Hematopoietic multipotent progenitor cell treated with erythropoietin and hydrocortisone succinate and interleukin-3 and kit ligand, for 4 days (in vitro differentiated cells): ENCODE measurements at places on chromosomes 4 and X.

DNA sequence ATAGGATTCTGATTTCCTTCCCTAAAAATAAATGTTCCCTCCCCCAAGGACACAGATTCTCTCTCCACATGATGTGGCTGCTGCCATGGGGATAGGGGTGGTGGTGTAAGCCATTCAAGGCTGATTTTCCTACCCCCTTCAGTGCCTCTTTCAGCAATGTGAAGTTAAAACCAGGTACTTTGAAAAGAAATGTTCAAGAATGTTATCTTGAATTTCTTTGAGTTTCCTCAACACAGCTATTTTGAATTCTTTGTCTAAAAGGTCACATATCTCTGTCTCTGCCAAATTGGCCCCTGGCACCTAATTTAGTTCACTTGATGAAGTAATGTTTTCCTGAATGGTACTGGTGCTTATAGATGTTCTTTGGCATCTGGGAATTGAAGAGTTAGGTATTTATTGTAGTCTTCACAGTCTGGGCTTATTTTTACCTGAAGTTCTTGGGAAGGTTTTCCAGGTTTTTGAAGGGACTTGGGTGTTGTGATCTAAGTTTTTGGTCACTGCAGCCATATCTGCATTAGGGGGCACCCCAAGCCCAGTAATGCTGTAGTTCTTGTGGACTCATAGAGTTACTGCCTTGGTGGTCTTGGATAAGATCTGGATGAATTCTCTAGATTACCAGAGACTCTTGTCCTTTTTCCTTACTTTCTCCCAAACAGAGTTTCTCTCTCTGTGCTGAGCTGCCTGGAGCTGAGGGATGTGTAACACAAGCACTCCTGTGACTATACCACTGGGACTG, 7.6 kb upstream of the DIPK2B start:
- DNase-seq = no peak

DNA sequence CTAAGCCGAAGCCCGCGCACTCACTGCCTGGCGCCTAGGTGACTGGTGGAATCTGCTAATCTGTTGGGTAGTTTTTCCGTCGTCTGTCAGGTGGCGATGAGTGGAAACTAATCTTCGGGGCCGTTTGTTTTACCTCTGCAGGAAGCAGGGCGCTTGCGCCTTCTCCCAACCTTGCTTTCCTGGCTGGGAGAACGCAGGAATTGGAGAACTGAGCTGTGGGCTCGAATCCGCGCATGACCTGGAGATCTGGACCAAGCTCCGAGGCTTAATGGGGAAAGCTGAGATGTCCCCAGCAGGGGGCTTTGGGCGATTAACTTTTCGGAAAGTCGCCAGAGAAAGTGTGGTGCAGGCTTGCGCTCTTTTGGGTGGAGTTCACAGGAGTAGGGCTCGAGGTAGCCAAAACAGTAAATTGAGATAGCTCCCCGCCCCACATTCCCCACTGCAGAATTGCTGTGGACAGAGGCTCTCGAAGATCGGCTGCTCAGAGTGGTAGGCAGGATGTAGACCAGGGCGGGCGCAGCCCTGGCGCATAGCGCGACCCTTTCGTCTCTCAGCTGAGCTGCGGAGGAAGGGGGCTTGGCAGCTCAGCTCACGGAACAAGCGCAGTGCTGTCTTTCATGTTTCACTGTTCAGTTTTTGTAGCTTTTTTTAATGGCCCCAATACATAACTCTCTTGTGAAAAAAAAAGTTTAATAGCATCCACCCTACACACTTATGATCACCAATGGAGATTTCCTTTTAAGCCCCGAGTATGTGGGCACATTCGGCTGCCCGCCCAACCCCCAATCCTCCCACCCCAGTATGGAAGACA, 2.7 kb upstream of the FGF5 start:
- DNase-seq = no peak

- DNase-seq = no peak
These were observed 83.4 kb downstream of the TMEM164 start for GRCh38 chrX:110086162-110086915.

- peak; percentile 22 for DNase-seq
These were observed 68.4 kb downstream of the MAOB start for GRCh38 chrX:43813898-43814297.

DNA sequence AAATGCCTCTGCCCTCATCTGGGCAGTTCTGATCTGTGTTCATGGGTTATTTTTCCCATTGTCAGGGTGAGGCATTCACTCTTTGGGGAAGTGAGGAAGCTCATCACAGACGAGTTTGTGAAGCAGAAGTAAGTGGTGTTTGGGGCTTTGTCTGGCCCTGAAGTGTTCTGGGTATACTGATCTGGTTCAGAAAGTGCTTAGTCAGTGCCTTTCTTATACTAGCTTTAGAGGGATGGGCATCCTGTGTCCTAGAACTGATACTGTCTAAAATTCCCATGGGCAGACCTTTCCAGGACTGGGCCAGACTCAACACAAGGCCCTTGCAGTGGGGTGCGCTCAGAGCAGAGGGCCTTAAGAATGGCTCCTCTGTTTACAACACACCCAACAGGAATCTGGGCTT, 6.4 kb downstream of the TRO start:
- no peak for DNase-seq

DNA sequence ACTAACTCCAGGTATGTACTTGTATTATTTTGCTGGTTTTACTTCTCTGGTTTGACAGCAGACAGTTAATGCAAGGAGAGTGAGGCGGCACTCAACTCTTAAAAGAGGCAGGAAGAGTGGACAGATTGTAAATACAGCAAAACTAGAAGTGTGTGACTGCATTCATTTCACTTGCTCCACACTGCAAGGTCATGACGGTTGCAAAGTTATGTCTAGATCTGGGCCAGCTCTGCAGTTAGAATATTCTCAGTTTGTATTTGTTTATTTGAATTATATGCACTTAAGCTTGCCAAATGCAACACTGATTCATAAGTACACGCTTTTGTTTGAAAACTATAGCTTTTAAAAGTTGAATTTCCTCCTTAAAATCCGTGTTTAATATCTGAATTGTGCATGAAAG, 148.9 kb downstream of the STIM2 start:
- DNase-seq = no peak

DNA sequence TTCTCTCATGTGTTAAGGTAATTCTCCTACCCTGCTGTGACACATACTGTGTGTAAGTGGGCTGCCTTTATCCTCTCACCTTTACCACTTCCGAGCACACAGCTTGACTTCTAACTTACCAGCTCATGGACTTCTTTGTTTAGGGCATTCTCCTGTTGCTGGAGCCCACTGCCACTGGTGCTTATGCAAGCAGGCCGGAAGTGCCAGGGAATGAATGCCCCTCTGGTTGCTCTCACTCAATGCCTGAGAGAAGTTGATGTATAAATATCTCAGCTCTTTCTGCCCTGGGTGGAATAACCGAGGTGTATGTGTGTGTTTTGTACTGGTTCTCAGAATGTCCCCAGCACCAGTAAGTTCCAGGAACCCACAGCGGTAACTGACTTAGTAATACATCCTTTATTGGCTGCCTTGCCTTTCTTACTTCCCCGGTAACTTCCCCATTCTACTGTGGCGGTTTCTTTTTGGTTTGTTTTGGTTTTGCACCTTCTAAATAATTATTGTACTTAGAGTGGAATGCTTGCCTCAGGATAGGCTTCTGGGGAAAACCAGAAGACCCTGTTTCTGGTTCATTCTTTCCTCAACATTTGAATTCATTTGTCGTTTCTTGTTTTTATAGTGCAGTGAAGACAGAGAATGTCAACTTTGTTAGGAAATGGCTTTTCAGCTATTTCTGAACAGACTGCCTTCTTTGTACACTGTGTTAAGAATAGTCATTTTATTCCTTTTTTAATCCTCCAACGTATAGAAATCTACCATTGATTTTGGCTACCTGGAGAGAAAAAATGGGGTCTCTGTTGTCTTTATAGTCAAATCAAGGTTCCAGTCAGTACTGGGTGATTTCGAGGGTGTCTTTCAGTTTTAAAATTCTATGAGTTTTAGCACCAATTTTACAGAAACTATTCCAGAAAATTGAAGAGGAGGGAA, 45.4 kb downstream of the CXorf58 start:
- peak; percentile 78 for DNase-seq

DNA sequence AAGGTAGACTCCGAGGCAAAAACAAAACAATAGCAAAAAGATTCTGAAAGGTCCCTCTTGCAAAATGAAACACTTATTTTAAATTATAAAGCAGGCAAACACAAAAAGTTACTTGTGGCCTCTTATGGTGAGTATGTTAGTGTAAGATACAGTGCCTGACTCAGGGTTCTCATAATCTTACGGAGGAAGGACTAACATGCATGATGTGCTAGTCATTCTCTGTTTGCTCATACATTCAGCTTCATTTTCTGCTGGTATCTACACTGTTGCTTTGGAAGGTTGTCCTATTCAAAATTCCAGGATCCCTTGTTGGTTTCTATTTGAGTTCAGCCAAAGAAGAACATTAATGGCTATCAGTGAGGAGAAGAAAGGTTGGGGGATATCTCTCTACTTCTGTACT, 249.1 kb upstream of the FAM47A start:
- DNase-seq = no peak

GRCh38 chrX:9765737-9766097, at the start of gene GPR143:
TSS of gene GPR143 (minus strand) at chrX:9765847. CDS start at chrX:9765817, 30 bp downstream.
- no peak for DNase-seq

DNA sequence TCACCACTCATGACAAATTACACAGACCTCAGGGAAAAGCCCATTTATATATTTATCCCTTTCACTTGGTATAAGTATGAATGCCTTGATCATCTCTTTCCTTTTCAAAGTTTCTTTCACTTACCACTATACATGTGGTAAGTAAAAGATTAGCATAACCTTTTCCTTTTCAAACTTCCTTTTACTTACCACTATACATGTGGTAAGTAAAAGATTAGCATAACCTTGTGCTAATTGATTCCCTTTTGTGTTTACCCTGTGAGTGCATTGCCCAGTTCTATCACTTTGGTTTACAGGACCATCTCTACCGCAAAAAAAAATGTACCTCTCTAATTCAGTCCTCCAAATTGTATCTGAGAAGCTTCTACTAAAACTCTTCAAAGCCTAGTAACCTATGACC, 32.7 kb upstream of the TCEANC start:
- DNase-seq = peak; percentile 52

GRCh38 chrX:10124506-10125247, 32.1 kb upstream of the CLCN4 start:
- DNase-seq = no peak

DNA sequence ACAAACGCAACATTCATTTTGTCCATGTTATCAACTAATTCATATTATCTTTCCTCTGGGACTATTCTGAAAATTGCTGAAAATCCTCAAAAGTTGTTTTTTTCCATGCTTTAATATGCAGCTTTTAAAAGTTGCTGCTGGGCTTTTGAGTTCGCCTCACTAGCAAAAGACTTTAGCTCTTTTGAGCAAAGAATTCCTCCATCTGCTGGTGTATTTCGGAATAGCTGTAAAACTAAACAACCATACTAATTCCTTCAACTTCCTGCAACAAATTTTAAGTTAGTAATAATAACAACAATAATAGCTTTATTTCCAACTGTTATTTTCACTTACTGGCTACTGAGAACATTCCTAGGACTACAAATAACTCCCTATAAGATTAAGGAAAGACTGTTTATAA, 124.5 kb upstream of the PLAC1 start:
- peak; percentile 68 for DNase-seq

DNA sequence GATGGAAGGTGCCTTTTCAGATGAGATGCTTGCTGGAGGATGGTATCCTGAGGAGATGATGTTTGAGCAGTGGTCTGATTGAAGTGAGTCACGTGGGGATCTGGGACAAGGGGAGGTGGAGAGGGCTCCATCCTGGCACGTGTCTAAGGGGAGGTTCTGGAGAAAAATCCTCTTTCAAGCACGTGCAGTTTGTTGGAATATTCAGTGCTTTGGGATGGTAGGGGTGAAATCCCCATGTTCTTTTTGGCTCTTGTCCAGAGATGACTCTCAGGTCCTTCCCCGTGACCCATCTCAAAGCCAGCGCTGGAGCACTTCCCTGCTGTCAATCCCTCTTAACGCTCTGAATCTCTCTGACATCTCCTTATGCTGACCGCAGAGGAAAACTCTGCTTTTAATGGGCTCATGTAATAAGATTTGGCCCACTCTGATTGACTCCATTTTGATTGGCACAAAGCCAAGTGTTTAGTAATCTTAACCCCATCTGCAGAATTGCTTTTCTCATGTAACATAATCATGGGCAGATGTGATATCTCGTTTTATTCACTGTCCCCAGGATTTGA, 10.8 kb upstream of the KLKB1 start:
- DNase-seq = no peak

- DNase-seq = no peak
These were observed 29.9 kb downstream of the CLDN34 start for GRCh38 chrX:9997041-9997440.

- DNase-seq = no peak
These were observed 52.3 kb upstream of the TMEM131L start for GRCh38 chr4:153413842-153414241.

DNA sequence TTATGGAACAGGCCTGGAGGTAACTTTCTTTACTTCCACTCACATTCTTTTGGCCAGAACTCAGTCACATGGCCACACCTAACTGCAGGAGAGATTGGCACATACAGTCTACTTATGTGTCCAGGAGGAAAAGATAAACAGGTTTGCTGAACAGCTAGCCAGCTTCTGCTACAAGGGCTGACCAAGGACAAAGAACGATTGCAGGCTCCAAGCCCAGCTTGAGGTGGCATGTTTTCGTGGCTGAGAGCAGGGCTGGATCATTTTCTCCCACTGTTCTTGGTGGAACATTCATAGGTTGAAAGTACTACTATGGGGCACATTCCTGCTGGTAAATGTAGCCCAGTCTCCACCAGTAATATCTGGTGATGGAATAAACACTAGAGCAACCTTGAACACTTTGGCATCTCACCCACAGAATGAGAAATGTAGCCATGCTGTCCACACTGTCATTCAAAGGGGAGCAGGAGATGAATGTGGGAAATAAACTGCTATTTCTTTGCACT, 28.2 kb downstream of the NHS start:
- no peak for DNase-seq

DNA sequence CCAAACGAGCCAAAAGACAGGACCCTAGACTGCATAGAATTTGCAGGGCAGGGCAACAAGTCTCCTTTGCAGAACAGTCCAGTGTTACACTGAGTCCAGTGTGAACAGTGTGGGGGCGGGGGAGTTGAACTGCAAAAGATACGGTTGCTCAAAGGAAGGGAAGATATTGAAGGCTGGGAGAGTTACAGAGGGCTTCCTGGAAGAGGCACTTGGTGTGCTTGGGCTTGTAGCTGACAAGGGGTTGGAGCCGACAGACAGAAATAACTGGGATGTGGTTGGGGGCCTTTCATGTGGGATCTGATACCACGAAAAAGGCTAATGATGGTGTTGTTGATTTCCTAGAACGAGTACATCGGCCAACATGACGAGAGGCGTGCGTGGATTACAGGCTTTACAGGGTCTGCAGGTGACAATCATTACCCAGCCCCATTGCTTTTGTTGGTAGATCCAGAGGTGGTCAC, 6.1 kb downstream of the XPNPEP2 start:
- no peak for DNase-seq

DNA sequence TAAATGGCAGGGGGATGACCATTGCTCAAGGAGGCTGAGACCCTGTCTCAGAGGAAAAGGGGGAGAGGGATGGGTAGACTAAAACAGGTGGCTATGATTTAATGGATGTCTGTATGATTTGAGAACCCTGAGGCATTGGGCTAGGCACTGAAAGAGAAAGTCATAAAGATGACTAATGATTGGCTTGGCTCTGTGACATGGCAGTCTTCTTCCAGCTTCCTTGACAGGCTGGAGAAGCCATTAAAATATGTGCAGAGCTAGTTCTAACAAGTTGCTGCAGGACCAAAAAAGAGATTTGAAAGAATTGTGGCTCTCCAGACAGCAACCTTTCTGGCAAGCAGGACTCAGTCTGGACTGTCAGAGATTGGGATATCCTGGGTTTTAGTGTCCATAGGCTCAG, 53.6 kb downstream of the AMER1 start:
- DNase-seq = no peak

GRCh38 chrX:108666101-108666500, 70.3 kb downstream of the IRS4 start:
- DNase-seq = no peak

GRCh38 chr4:43343298-43343697, 450.8 kb downstream of the GRXCR1 start:
- DNase-seq = no peak
